GM12892 (cell line): ENCODE measurements at places on chromosomes 6 and 20.

DNA sequence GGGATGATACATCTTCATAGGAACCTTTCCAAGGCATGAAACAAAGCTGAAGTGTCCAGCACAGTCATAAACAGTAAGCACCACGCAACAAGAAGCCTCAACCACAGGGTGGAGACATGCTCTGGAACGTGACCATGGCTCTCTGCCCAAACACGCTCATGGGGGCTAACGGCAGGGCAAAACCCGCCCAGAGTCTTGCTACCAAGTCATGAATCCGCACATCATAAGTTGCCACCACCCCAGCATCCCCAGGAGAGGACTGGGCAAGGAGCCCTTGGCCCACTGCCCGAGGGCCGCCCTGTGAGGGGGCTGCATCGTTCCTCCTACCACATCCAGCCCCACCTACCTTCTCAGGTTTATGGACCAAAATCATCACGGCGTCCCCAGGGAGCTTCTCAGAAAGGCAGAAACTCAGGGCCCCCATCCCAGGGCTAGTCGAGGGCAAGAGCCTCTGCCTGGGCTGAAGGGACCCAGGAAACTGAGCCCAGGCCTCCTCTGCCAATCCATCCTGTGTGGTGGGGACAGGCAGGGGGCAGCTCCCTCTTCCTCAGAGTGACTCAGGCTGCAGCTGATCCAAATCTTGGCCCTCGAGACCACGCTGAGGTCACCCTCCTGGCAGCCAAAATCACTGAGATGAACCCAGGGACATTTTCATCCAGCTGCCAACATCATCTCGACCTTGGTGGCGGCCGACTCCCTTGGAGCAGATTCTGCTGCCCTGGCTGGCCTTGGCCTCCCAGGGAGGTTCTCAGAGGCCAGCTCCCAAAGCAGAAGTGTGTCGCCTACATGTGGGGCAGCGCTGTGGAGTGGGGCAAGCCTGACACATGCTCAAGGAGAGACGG is 42.6 kb downstream of the BMP7 start:
- DNase-seq, result no peak

DNA sequence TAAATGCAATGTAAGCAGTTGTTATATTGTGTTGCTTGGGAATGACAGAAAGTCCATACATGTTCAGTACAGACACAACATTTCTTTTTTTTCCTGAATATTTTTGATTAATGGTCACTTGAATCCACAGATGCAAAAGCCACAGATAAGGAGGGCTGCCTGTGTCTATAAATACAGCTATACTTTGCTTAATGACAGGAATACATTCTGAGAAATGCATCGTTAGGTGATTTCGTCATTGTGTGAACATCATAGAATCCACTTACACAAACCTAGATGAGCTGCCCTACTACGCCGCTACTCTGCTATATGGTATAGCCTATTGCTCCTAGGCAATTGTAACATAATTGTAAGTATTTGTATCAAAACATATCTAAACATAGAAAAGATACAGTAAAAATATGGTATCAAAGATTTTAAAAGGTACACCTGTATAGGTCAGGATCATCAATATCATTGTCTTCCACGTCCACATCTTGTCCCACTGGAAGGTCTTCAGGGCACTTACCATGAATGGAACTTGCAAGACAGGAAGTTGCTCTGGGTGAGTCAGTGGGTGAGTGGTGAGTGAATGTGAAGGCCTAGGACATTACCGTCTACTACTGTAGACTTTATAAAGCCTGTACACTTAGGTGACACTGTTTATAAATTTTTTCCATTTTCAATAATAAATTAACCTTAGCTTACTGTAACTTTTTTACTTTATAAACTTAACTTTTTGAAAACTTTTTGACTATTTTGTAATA is 27.9 kb upstream of the POPDC3 start:
- no peak for DNase-seq

GRCh38 chr6:34030831-34031624 is 114.9 kb downstream of the GRM4 start:
- DNase-seq, result no peak

GRCh38 chr6:55180258-55180657 is 5.9 kb downstream of the HCRTR2 start:
- DNase-seq, result no peak

DNA sequence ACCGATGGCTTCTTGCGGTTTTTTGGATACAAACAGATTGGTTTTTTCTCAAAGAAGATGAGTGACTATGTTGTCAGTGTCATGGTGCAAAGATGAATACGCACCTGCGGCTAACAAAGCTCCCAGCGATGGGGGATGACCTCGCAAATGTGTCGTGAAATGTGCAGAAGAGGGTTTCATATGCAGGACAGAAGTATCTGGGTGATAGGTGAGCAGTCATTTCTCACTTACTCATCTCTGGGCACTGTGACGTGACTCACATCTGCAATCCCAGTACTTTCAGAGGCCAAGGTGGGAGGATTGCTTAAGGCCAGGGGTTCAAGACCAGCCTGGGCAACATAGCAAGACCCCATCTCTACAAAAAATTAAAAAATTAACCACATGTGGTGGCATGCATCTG is 216.3 kb downstream of the ERMARD start:
- DNase-seq, result no peak

- DNase-seq, result no peak
Measured at GRCh38 chr20:56855708-56856107, 226.6 kb downstream of the TFAP2C start.

DNA sequence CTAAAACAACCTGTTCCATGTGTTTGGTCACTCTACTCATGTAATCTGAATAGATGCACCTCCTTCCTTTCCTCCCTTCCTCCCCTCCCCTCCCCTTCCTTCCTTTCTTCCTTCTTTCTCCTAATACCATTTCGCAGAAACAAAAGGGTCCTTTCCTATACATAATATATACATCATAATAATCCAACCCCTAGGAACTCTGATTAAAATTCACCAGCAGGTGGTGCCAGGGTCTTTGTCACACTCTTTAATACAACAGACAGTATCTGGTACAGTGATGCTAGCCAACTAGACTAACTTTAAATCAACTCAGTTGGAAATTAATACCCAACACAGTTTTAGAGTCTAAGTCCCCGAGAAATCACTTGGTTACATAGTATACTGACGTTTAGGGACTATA is 181.2 kb upstream of the SHLD1 start:
- DNase-seq, result no peak

DNA sequence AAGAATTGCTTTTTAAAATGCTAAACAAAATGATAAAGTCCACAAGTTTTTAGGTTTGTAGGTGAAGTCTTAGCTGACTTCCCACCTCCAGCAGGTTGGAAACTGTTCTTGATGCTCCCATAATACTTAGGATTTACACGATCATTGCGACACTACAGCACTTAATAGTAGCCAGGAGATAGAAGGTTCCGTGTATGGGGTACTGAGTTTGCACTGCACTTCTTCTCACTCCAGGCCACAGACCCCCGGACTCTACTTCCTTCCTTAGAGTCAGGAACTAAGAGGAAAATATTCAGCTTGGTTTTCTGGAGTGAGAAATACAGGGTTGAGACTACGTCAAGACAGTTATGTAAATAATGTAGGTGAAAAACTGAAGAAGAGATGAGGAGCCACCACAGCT is 56.1 kb upstream of the SGK1 start:
- no peak for DNase-seq

DNA sequence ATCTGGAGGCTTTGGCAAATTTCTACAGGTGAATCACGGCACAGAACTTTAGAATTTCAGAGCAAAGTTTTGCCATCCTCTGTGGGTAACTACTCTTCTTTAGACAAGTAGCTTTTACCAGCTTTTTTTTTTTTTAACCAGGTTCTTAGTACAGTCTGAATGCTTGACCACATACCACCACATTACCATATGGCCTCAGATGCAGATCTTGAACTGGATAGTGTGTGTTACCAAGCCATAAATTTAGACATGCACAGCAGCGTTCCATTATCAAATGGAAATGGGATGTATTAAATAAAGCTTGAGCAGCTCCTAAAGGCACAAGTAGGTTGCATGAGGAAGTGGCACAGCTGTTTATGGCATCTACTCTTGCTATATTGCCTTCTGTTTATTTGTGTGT is 38.3 kb upstream of the PRSS16 start:
- no peak for DNase-seq

DNA sequence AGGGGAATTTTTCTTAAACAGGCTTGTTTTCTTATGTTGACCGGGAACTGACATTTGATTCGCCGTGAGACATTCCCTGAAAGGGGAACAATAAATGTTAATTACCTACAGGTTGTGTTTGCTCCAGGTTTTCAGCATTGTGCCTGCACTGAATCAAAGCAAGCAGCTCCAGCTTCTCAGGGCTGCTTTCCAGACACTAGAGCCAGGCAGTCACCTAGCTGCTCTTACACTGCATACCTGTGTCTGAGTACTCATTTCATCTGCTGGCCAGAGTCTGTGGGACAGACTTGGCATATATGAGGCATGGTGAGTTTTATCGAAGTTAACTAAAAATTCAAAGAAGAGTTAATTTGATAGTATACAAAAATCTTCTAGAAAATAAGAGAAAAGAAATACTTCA is 951.8 kb upstream of the MAP3K7 start:
- DNase-seq, result no peak
